ENCODE measurements at places on chromosomes 4 and X. TPM values are rescaled to one million over a fixed set of nuclear protein-coding genes. Genes with fewer than 3 reads are reported as not detected.

The ADAMTS3 gene
- 5.6 TPM for total RNA-seq

The ARHGAP36 gene
- total RNA-seq = 119 TPM

The DCLK2 gene
- total RNA-seq = 4.0 TPM

The HHIP gene
- total RNA-seq = under 0.01 TPM

- DNase-seq = no peak
Measured at GRCh38 chr4:15240764-15241163, 187.1 kb upstream of the C1QTNF7 start.

DNA sequence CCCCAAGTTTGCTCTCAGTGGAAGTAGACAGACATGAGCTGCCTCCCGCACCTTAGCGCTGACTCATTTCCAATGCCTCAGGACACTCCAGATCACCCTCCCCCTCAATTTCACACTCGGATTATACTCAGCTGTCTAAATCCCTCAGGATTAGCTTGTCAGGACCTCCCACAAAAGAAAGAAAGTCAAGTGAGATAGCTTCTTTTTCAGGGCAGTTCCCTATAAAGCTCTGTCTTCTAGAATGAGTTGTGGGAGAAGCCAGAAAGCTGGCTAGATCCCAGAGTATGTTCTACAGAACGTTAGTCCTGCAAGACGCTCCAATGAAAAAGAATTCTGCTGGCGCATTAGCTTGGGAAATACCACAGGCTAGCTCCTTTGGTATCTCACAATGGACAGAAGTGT is 51.2 kb upstream of the MTNR1A start:
- no peak for DNase-seq

DNA sequence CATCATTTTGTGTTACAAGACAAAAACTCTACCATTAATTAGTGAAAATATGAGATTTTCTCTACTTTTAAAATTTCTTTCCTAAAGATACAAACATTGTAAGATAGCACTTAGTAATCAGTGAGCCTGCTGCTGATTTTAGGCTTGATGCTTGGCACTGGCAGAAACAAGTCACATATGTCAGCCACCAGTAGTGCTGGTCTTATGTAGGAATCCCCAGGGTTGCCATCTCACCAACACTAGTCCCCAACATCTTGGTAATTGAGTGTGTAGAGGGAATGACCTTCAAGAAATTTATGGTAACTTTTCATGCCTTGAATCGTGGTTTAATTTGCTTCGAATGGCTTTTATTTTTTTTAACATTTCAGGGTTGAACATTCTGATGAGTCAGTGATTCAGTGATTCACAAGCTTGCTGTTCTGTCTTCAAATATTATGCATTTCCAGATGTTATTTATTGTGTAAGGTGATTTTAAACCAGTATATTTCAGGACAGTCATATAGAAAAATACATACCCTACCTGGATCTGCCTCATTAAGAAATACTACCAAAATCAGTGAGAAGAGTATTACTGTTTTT is 11.9 kb downstream of the EXOC1 start:
- DNase-seq = no peak

DNA sequence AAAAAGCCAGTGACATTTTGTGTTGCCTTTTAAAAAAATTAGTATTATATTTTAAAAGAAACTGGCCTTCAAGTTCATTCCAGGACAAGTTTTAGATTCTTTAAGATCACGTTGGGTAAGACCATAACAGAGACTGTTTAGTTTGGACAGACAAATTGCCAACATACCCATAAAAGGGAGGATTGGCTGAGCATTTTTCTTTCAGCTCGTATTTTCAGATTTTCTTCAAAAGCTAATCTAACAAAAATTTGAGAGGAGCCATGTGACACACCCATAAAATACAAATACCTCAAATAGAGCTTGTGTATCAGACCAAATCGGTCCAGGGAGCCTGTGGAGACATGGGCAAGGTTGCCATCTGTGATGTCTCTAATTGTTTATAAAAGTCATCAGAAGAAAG is 74.6 kb upstream of the C1QTNF7 start:
- DNase-seq = no peak

- peak; percentile 48 for DNase-seq
Measured at GRCh38 chrX:118254611-118255010, 91.3 kb upstream of the WDR44 start.

GRCh38 chrX:45571453-45571852 is 370.8 kb upstream of the DIPK2B start:
- no peak for DNase-seq

DNA sequence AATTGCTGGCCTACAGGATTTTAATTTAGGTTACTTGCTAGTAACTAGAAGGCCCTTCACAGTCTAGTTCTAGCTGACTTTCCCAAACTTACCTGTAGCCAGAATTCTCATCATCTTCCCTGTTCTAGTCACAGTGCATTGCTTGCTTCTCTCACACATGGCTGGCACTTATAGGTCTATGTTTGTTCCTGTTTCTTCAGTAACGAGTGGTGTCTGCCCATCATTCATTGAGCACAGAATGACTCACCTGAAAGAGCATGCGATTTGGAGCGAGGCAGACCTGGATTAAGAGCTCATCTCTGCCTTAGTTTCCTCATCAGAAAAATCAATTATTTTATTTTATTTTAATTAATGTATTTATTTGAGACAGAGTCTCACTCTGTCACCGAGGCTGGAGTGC is 201.7 kb upstream of the ANK2 start:
- DNase-seq = no peak

GRCh38 chr4:108006361-108006760 is 16.7 kb downstream of the HADH start:
- no peak for DNase-seq

DNA sequence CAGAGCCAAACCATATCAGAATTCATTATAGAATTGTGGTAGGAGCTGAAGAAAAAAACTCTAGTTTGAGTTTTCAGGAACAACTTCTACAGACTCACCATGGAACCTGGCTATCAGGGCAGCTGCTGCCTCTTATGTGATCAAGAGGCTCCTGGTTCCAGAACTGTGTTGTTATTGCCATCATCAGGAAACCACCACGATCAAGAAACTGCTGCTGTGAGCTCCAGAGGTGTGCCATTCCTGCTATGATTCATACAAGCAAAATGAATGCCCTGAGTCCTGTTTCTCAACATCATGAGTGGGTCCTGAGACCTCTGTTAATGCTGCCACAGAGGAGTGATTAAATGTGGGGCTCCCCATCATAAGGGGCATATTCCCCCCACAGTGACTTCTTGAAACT is 43.7 kb downstream of the TASL start:
- DNase-seq = no peak

DNA sequence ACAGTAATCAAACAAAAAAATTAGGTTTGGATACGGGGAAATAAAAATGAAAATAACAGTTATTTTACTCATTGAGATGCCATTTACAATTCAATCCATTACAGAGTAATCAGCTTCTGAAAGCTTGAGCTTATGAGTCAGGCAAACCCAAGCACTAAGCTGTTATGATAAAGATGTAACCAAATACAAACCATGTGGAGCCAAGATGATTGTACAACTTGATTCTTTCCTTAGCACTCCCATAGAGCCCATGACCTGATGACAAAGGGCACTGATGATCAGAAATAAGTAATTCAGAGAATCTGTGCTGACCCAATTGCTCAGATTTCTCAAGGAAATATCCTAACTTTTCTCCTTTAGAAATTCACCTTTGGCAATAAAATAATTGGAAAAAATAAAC is 40.5 kb upstream of the PRKG2 start:
- DNase-seq = no peak

DNA sequence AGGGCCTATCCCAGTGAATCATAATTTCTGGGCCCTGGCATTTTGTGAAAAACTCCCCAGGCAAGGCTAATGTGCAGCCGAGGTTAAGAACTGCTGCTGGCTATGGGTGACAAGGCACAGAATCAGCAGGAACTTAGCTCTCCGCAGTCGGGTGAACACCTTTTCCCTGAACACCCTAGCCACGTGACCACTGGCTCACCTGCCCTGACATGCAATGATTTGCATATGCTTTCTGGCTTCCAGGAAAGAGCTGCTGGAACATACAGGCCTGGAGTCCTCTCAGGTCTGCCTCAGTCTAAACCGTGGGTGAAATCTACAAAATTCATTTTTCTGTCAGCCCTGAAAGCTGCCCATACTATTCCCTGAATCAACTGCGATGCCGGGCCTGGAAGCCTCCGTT is 56.6 kb downstream of the ZNF827 start:
- DNase-seq = peak; percentile 67

GRCh38 chr4:41155194-41155830 is 59.0 kb downstream of the APBB2 start:
- DNase-seq = no peak

DNA sequence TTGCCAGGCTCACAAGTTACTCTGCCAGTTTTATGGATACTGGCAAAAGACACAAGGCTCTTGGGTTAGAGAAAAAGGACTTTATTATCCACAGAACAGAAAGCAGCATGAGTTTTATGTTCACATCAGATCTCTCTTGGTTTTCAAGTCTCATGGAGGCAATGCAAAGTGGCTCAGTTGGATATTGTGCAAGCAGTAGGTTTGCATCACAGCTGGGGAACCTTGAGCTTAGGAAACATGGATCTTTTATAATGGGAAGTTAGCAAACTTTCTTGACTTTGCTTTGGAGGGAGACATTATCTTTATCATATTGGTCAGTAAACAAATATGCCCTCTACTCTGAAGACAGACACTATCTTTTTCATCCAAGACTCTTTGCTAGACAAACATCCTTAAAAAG is 109.2 kb upstream of the GRPR start:
- DNase-seq = no peak

DNA sequence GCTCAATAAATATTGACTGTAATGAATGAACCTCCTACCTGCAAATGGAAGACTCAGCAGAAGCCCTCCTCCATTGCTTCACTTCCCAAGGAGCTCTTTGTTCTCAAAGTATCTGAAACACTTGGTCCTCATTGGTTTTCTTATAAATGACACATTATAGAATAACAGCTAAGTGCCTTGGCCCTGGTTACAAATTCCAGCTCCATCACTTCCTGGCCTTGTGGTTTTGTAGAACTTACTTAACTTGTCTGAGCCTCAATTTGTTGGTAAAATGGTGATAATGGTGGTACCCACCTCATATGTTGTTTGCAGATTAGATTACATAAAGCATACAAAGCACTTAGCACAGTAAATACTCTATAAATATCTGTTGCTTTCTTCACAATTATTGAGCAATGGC is 25.2 kb upstream of the SMIM20 start:
- DNase-seq = no peak

DNA sequence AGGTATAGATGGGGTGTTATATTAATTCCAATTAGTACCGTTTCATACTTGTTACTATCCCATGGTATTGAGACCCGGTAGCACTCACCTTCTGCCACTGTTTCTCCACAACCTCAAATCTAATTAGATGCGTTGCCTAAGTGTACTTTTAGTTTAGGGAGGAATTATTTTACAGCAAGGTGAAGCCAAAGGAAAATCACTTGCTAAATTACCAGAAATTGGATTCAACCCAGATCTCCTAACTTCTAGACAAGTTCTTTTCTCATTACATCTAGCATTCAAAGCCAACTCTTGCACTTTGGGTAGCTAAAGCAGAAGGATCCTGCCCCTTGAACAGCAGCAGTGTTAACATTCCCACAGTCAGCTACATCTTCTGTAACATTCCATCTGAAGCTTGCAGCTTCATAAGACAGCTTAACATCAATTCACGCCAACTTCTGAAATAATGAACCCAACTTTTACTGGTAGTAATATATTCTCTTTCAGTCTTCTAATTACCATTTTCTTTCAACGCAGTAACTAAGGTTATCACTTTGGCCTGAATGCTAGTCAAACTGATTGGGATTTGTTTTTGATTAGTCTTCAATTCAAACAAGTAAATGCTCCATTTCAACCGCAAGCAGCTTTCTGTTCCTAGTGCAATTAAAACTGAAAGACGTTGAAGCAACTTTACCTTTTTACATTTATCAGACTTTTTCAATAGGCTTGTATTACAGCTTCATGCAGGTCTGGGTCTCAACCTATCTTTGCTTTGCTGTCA is 934 bp upstream of the SEC31A start:
- no peak for DNase-seq

All from breast epithelium (tissue), 4 donors.